Activated CD4-positive, alpha-beta T cell treated with anti-CD3 and anti-CD28 coated beads, Interleukin-10, Interleukin-2, amounts not matched to agents 100 ng/mL and 50 ng/mL, durations not matched to agents 16 hours and 8 hours (primary cell): ENCODE measurements at places on chromosomes 16 and 17.
A peak's percentile ranks its signal among the peaks of the same experiment; 100 is the strongest.

DNA sequence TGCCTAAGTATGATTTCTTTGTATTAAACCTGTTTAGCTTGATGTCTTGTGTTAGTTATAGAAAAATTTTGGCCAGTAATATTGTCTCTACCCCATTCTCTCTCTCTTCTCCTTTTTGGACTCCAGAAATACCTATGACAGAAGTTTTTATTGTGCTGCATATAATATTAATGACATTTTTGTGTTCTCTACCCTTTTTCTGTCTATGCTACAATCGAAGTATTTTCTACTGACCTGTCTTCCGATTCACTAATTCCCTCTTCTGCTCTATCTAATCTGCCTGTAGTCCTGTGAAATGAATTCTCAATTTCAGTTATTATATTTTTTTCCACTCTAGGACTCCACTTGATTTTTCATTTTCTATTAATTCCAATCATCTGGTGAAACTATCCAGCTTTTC, 26.0 kb upstream of the TMEM92 start:
- no peak for DNase-seq

DNA sequence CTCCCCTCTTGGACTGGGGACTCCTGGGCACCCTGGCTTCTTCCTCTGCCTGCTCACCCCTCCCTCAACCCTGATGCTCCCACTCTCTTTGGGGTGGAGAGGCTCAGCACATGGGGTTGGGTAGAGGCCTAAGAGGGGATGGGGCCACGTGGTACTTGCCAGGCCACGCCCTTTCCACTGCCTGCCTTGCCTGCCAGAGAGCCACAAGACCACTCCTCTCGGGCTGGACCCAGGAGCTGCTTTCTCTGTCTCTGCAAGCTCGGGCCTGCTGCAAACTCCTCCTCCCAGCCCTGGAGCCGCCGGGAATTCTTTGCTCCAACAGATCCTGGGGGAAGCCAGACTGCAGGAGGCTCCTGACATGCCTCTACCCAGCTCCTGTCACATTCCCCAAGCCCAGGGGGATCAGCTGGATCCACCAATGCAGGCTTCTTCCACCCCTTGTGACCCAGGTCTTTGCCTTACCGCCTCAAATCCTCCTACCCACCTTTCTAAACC, 11.8 kb downstream of the DLX4 start:
- DNase-seq: no peak

- DNase-seq: no peak
These were observed 15.7 kb downstream of the DYNLRB2 start for GRCh38 chr16:80556481-80556880.

GRCh38 chr17:72553051-72553755, 432.4 kb downstream of the SOX9 start:
- no peak for DNase-seq

DNA sequence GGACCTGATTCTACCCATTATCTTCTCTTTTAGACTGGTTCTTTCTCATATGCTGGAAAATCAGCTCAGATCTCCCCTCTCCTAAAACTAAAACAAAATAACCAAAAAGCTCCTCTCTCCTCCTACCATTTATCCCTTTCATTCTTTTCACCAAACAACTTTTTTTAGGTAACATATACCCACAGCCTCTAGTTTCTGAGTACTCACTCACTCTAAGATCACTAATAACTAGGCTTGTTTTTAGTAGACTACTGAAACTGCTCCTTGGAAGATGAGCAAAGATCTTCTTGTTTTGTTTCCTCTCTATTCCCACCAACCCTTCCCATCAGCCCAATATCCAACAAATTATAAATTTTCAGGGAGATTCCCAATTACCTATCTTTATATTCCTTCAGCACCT, 129.0 kb downstream of the SKAP1 start:
- no peak for DNase-seq

- DNase-seq: no peak
These were observed 82.3 kb downstream of the CMIP start for GRCh38 chr16:81526935-81527334.

GRCh38 chr16:57240851-57241250, 4.2 kb upstream of the ARL2BP start:
- no peak for DNase-seq

DNA sequence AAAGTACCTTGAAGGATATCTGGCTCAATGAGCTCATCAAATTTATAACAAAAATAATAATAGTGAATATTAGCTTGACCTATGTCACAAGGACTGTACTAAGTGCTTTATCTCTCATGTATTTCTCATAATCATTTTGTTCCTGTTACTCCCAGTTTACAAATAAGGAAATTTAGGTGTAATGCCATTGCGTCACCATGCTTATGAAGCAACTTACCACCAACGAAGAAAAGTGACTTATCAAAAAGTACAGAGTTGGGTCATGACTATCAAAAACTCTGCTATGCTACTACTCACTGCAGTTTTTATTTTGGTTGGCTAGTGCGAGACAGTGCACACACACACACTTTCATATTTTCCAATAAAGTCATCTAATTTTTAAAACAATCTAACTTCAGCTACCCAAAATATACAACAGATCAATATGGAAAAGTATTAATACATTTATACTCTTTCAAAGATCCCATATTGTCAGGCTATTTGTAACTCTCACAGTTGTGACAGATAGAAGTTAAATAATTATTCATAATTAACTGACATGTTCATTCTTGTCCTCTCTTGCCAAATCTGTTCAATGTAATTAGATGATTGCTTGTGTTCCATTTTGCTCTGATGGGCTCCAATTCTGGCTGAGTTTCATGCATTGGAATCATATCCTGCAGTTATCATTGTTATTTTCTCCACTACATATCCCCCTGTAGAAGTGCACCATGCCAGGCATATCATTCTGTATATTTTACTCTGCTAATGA, 119.4 kb downstream of the KCNJ2 start:
- DNase-seq: no peak

DNA sequence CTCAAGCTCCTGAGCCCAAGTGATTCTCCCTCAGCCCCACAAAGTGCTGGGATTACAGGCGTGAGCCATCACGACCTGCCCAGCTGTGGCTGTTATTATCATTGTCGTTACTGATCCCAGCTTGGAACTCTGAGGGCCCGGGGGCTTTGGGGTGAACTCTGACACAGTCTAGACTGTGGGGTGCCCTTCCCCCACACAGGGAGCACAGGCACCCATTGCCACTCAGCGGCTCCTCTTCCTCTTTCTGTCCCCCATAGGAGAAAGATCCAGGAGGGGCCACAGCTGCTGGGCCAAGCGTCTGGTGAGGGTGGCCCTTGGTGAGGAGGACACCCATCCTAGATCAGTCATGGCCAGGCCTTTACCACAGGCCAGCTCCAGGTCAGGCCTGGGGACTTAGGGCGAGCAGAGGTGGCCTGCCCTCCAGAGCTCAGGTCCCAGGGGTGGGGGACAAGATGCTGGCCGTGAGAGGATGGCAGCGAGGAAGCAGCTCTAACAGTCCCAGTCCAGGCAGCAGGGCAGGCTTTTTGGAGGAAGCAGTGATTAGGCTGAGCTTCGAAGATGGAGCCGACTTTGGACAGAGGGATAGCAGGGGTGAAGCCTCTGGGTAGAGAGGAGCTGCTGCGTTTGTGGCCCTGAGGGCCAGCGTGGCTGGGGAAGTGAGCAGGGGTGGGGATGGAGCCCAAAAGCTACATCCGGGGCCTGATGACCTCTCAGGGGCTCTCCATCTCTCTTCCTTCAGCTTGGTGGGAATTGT, 24.7 kb downstream of the TMEM235 start:
- no peak for DNase-seq

DNA sequence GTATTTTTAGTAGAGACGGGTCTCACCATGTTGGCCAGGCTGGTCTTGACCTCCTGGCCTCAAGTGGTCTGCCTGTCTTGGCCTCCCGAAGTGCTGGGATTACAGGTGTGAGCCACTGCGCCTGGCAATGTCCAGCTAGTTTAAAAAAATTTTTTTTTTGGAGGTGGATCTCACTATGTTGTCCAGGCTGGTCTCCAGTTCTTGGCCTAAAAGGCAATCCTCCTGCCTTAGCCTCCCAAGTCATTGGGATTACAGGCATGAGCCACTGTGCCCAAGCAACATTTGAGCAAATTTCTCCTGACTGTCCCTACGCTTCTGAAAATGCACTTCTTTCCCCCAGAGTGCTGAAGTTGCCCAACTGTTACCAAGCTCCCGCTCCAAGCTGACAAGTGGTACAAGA, 8.0 kb downstream of the MAP3K14 start:
- DNase-seq: no peak

GRCh38 chr16:19375561-19376158, 42.0 kb upstream of the TMC5 start:
- peak; percentile 44 for DNase-seq

DNA sequence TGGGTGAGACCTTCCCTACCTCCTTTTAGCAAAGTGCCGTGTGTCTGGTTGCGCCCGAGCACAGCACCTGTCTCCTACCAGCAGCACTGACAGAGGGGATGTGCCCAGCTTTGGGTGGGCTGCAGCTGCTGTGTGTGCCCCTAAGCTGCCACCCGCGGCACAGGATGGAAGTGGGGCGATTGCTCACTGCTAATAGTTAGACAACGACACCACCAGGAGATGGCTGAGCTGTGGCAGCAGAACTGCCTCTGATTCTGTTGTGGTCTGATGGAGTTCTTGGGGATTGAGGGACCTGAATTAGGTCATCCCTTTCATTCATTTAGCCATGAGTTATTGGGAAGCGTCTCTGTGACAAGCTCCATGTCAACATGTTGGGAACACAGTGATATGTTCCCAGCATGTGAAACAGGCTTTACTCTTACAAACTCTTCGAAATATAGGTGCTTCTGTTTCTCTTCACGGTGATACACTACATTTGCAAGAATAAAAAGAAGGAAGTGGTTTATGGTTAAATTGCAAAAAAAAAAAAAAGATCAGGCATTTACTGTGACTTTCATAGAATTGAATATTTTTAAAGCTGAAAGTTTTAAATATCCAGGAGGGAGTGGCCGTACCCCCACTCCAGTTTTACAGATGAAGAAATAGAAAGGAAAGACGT, 184.4 kb downstream of the MAF start:
- DNase-seq: no peak

DNA sequence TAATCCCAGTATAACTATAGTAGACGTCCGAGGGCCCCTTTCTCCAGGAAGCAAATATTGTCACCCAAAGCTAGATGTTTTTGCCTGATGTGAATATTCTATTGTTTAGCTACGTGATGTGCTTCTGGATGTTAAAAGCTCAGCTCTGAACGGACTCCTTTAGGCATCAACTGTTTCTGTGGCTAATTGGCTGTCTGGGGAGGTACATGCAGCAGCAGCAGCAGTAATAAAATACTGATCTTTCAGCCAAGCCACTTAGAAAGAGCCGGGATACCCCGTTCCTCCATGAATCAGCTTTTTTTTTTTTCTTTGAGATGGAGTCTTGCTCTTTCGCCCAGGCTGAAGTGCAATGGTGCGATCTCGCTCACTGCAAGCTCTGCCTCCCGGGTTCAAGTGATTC, 43.0 kb downstream of the TRARG1 start:
- no peak for DNase-seq

DNA sequence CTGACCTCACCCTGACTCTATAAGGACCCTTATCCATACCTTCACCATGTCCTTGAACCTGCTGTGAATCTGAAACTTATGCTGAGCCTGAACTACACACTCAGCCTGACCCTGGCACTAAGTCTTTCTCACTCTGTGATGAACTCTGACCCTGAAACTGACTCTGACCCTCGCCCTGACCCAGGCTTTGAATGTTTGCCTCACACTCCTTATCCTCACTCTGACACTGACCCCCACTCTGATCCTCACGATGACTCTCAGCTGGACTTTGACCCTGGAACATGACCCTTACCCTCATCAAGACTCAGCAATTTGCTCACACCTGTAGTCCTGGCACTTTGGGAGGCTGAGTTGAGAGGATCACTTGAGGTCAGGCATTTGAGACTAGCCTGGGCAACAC, 4.4 kb downstream of the AHSP start:
- DNase-seq: no peak

DNA sequence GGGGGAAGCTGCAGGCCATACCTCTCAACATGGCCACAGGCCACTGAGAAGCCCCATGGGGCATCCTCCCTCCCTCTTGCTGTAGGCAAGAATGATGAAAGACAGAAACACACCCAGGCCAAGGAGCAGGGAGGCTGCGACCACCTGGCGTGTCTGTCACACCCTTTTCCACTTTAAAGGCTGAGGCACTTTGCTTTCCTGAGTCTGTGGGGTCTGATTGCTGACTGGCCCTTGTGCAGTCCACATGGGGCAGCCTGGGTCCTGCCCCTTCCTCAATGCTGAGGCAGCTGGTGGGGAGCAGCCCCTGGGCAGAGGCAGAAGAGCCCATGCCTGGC, 8.7 kb downstream of the TMEM204 start:
- DNase-seq: no peak

DNA sequence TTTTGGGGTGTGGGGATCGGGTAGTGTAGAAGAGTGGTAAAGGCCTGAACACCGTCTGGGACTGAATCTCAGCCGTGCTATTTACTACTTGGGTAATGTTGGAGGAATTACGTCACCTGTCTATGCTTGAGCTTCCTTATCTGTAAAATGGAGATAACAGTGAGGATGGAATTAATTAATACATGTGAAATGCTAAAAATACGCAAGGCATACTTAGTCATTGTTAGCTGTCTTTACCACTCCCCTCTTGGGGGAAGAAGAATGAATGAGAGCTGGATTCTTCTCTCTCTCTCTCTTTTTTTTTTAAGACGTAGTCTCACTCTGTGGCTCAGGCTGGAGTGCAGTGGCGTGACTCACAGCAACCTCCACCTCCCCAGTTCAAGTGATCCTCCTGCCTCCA, 41.1 kb upstream of the TANGO6 start:
- DNase-seq: no peak

- no peak for DNase-seq
These were observed 23.6 kb downstream of the CENPV start for GRCh38 chr17:16329519-16330271.

GRCh38 chr17:27608328-27609230, 22.4 kb upstream of the LGALS9 start:
- DNase-seq: peak; percentile 14

DNA sequence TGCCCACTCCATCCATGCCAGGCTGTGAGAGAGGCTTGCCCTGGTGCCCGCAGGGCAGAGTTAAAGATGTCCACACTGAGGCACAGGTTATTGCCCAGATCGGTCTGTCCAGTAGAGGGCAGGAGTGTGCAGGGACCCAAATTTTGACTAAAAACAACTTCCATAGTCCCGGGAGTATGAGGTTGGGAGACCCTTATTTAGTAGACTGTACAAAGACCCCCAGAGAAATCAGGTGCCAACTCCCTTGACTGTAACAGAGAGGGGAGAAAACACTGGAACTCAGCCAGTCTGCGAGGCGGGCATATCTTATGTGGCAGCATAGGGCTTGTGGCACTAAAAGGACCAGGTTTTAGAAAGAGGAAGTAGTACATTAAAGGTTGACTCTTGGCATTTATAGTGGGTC, 43.4 kb downstream of the HNF1B start:
- DNase-seq: peak; percentile 55

GRCh38 chr16:51405361-51405760, 254.3 kb upstream of the SALL1 start:
- no peak for DNase-seq

DNA sequence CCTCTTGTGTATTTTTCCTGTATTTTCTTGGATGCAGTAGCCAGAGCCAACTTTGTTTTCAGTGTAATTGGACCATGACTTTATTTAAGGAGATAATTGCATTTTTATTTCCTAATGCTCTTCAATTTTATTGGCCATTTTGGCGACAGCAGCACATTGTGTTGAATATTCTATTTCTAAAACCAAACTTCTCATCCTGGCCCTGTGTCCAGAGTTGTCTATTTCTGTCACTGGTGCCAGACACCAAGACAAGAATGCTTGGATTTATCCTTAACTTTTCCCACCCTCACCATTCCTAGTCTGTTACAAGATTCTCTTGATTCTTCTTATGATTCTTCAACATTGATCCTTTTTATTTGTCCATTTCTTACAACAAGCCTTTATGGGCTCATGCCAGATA, 37.1 kb downstream of the ARHGAP44 start:
- DNase-seq: no peak
